ENCODE measurements at places on chromosomes 11 and 22.

- no peak for DNase-seq
Observed at GRCh38 chr11:96082002-96082899, 158.3 kb upstream of the MTMR2 start.

DNA sequence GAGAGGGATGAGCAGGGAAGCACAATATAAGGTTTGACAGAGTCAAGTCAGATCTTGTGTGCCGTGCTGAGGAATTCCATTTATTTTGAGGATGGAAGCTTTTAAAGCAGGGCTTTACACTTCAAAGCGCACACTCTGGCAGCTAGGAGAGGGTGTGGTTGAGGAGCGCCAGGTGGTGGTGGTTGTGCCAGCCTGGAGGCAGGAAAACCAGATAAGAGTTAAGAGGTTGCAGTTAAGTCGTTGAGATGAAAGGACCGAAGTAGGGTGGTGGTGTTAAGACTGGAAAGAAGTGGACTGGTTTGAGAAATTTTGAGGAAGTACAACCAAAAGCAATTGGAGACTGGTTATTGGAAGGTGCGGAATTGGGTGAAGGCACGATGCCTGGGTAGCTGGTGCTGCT lies 231.6 kb upstream of the TBCEL start:
- DNase-seq: no peak

GRCh38 chr11:122600290-122600689 lies 55.2 kb upstream of the UBASH3B start:
- DNase-seq: no peak

GRCh38 chr11:70265341-70265740 lies 5.1 kb upstream of the PPFIA1 start:
- DNase-seq: no peak

DNA sequence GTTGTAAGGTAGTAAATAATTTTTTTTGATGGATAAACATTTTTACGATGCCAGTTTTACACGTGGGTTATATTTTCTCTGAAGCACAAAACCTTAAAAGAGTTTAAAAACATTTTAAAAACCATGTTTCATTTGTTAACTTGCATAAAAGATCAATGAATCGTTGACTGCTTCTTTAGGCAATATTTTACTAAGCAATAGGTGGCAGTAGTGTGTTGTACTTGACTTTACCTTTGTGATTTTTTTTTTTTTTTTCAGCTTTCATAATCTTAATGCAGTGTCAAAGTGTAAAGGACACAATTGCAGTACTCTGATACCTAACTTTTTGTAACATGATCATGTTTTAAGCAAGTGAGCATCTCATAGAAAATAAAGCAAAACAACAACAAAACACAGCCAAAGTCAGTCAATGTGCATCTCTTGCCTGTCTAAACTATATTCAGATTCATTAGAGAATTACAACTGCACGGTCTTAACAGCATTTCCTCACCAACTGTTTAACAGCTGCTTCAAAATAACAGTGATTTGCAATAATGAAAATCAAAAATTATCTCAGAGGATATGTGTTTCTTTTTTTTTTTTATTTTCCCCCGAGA lies 27.7 kb downstream of the DNAJC24 start:
- DNase-seq: no peak

DNA sequence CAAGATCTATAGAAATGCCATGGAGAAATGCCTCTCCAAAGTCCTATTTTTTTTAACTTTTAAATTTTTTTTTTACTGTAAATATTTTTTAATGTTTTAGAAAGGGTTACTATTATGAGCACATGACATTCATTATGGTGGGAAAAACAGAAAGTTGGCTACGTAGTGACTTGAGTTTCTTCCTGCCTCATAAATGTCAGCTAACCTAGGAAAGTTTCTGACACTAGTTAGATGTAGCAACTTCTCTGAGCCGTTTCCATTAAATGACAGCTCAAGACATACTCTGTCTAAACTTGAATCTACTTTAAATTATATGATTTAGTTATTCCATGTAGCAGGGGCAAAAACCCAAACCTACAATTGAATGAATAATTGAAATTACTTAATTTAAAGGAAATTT lies 18.4 kb upstream of the CTSC start:
- DNase-seq: no peak

GRCh38 chr22:34847072-34847471 lies 218.9 kb upstream of the ISX start:
- DNase-seq: no peak

DNA sequence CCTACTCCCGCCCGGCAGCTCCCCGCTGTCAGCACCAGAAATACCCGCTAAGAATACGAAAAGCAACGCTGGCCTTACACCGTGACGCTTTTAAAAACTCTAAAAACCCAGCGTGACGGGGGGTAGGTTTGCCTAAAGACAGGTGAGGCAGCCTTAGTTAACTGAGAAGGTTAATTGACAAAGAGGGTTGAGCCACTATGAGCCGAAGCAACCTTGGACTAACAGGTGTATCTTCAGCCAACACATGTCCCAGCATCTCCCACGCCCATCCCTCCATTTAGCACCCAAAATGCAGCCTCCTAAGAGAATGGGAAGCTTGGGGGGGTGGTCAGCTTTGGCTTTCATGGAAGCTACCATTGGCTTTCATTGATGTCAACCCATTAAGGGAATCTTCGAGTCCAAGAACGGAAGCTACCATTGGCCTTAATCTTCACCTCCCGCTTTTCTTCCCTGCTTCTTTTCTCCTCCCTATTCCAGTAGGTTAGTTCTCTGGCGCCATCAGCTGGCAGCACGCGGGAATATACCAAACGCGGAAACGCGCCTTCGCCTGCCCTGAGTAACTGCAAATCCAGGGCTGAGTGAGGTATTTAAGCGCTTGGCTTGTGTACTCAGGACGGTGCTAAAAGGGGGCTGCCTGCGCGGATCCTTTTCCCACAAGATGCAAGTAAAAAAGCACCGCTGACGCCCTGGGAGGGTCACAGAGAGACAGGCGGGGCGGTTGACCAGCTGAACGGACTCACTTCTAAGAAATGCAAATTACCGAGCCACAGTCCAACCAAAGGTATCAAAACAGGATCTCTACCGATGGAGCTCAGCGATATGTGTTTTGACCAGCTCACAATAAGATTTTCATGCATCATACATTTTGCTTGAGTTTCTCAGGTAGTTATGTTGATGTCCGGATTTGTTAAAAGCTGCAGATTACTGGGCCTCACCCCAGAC lies 38.5 kb upstream of the GLYATL1 start:
- DNase-seq: no peak
